ENCODE measurements at places on chromosomes 16 and 17. TPM values are rescaled to one million over a fixed set of nuclear protein-coding genes. Genes with fewer than 3 reads are reported as not detected.

GRCh38 chr16:75106351-75107274 lies 10.0 kb downstream of the LDHD start:
- H3K4me3 ChIP-seq: no peak overlapping the region
- H3K4me1 ChIP-seq: peaks cover 29% of the 10 kb centered on the region
- H3K27me3 ChIP-seq: no peaks in the 10 kb centered on the region
- peaks cover 7% of the 10 kb centered on the region for H3K36me3 ChIP-seq

GRCh38 chr17:1110862-1111598 lies 68.8 kb downstream of the ABR start:
- peak; percentile 94 for DNase-seq
- H3K27me3 ChIP-seq: no peaks in the 10 kb centered on the region
- H3K27ac ChIP-seq: peak overlapping the region; percentile 91
- peaks cover 44% of the 10 kb centered on the region for H3K4me1 ChIP-seq

RHBDF1 gene
- 30.0 TPM for total RNA-seq

DNA sequence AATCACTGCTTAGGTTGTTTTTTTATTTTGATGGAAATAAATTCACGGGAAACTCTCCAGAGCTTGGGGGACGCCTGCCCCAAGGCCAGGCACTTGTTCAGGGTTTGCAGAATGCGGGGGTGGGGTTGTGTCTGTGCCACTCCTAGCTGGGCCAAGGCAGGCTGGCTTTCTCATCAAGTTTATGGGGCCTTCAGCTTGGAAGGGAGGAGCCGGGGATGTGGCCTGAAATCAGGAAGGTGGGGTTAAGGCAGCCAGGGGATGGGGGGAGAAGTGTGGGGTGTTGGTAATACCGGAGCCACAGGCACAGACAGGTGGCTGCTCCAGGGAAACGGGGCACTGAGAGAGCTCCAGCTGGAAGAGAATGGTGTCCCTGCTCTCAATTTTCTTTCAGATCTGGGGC lies 1.7 kb upstream of the CHAD start:
- DNase-seq: no peak
- no peaks in the 10 kb centered on the region for H3K4me1 ChIP-seq
- H3K27me3 ChIP-seq: no peaks in the 10 kb centered on the region
- no peak overlapping the region for H3K27ac ChIP-seq

KRT23 gene
- not detected for total RNA-seq

CA5A gene
- total RNA-seq: not detected

DNA sequence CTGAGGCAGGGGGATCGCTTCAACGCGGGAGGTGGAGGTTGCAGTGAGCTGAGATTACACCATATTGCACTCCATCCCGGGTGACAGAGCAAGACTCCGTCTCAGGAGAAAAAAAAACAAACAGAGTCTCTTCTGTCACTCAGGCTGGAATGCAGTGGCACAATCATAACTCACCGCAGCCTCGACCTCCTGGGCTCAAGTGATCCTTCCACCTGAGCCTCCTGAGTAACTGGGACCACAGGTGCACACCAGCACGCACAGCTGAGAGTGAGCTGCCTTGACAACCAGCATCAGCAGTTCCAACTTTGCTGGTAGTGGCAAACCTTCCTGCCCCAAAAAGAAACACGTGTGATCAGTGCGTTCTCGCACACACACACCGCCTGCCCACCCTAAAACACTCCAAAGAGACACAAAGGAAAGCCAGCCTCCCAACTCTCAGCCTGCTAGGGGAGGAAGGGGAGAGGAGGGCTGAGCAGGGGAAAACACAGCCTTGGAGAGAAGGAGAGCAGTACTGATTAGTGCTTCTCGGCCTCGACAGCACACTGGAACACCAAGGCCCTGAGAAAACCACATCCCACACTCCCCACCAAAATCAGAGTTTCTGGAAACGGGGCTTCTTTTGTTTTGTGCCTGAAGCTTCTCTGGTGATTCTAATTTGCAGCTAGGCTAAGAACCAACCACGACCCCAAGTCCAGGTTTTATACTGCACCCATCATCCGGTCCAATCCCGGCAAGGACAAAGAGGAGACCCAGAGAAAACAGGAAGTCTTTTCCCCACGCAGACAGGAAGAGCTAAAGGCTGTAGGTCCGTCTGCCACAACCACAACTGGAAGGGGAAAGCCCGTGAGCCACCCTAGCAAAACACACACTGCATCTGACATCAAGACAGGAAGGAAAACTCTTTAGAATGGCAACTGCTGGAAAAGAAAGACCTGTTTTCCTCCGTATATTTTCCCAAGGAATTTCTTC lies 28.8 kb downstream of the ZCCHC14 start:
- peaks cover 22% of the 10 kb centered on the region for H3K4me1 ChIP-seq
- DNase-seq: no peak
- H3K27me3 ChIP-seq: no peaks in the 10 kb centered on the region
- peak overlapping the region; percentile 70 for H3K4me3 ChIP-seq
- H3K36me3 ChIP-seq: peaks cover 26% of the 10 kb centered on the region

DNA sequence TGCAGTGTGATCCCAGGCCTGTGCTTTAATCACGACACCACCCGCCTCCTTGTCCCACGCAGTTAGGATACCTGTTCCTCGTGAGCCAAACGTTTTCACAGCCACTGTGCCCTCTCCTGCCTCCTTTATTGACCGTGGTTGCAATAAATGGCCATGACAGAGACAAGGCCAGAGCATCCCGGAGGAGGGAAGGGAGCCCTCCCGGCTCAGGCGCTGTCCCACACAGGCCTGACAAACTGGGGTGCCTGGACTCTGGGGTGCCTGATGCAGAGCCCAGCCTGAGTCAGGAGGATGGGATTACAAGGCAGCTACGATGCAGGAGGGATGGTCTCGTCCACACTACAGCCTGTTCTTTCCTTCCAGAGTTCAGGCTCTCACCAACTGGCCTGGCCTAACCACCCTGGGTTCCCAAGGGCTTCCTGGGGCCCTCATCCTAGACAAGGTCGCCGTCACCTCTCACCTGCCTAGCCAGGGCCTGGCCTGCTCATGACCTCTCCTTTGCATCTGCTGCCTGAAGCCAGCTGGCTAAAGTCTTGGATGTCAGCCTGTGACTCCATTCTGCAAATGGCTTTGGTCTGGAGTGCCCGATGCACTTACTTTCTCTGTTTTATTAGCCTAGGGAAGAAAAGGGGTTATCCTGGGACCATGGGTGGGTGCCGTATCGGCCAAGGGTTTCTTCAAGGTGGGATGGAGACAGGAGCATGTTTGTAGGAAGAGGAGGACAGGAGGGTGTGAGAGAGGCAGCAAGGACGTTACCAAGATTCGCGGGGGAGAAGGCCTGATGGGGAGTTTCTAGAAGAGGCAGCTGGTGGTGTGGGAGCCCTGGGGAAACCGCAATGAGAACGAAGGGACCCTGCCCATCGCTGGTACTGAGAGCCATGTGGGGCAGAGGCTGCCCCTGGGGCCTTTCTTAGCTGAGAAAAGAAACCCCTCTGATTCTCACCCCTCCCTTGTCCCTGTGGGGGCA lies 234.3 kb upstream of the TNRC6C start:
- no peak overlapping the region for H3K27ac ChIP-seq
- H3K4me3 ChIP-seq: no peak overlapping the region
- no peak for DNase-seq
- peaks cover 56% of the 10 kb centered on the region for H3K27me3 ChIP-seq

DNA sequence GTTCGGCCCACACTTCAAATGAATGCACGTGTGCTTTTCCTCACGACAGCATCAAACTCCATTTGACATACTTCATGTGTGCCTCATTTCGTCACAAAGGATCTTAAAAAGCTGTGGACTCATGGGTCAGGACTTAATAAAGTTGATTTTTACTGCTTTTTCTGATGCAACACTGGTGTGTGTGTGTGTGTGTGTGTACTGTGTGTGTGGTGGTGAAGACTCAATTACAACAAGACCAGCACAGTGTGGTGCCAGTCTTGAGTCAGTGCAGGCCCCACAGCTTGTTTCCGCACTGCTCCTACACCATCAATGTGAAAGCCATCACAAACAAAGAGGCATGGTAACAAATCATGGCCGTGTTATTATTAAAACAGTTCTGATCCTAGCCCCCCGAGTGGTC lies 17.7 kb downstream of the CDIP1 start:
- no peak overlapping the region for H3K4me3 ChIP-seq
- H3K4me1 ChIP-seq: no peaks in the 10 kb centered on the region

DNA sequence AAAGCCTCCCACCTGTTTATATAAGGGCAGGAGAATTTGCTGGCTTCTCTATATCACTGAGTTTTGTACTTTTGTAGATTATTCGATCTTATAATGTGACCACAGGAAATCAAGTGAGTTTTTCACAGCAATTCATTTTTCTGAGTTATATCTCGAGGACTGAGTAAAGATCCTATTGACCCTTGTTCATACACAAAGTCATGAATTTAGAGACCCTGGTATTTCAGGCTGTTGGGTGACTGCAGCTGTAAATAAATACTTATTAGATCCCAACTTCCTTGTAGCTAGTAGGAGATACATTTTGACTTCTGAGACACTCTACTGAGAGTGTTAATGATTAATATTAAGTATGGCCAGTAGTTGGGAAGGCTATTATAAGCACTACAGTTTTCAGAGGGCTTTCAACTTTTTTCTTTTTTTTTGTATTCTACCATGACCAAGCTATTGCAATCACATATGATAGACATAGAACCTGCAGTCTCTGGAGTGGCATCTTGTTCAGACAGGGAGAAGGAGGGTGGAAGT lies 3.2 kb upstream of the KRT20 start:
- H3K27ac ChIP-seq: no peak overlapping the region
- peaks cover 23% of the 10 kb centered on the region for H3K27me3 ChIP-seq
- no peaks in the 10 kb centered on the region for H3K4me1 ChIP-seq
- H3K36me3 ChIP-seq: no peaks in the 10 kb centered on the region
- no peak overlapping the region for H3K4me3 ChIP-seq

- H3K4me1 ChIP-seq: peaks cover 28% of the 10 kb centered on the region
- no peaks in the 10 kb centered on the region for H3K27me3 ChIP-seq
- no peak overlapping the region for H3K4me3 ChIP-seq
- H3K36me3 ChIP-seq: no peaks in the 10 kb centered on the region
Measured at GRCh38 chr16:68490829-68491575, 42.7 kb upstream of the SMPD3 start.

CCL16 gene
- not detected for total RNA-seq

BLTP2 gene
- 119 TPM for total RNA-seq

DNA sequence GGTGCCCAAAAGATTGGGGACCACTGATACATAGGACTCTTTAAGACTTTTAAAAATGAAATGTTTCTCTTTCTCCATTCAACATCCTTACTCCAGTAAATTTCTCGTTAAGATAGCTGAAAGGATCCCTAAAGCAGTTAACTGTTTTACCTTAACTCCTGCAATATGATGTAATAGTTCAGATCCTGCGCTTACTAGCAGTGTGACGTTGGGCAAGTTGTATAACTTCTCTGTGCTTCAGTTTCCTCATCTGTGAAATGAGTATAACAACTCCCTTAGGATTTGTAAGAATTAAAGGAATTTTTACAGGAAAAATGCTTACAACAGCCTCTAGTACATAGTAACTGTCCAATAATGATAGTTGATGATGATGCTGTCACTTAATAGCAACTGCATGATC lies 158.9 kb downstream of the TANC2 start:
- H3K4me3 ChIP-seq: no peak overlapping the region
- no peaks in the 10 kb centered on the region for H3K27me3 ChIP-seq
- no peaks in the 10 kb centered on the region for H3K4me1 ChIP-seq
- no peaks in the 10 kb centered on the region for H3K36me3 ChIP-seq
- no peak overlapping the region for H3K27ac ChIP-seq

GRCh38 chr17:27072885-27073284 lies 221.0 kb upstream of the WSB1 start:
- no peak for DNase-seq
- H3K27me3 ChIP-seq: no peaks in the 10 kb centered on the region
- H3K27ac ChIP-seq: no peak overlapping the region

- H3K27ac ChIP-seq: no peak overlapping the region
- H3K4me1 ChIP-seq: no peaks in the 10 kb centered on the region
- H3K4me3 ChIP-seq: no peak overlapping the region
- no peaks in the 10 kb centered on the region for H3K27me3 ChIP-seq
- no peak for DNase-seq
Measured at GRCh38 chr16:88348377-88349152, 34.2 kb upstream of the ZNF469 start.

- peaks cover 28% of the 10 kb centered on the region for H3K4me1 ChIP-seq
- no peak for DNase-seq
- no peak overlapping the region for H3K4me3 ChIP-seq
- peak overlapping the region; percentile 91 for H3K27ac ChIP-seq
- no peaks in the 10 kb centered on the region for H3K27me3 ChIP-seq
Measured at GRCh38 chr17:37299257-37299980, 76.4 kb upstream of the C17orf78 start.

RDM1 gene
- 0.44 TPM for total RNA-seq

CLEC19A gene
- not detected for total RNA-seq

GRCh38 chr17:68176718-68177117 lies 71.1 kb upstream of the AMZ2 start:
- H3K4me1 ChIP-seq: no peaks in the 10 kb centered on the region
- no peaks in the 10 kb centered on the region for H3K36me3 ChIP-seq
- H3K27ac ChIP-seq: no peak overlapping the region
- DNase-seq: no peak

MFAP4 gene
- not detected for total RNA-seq

DNA sequence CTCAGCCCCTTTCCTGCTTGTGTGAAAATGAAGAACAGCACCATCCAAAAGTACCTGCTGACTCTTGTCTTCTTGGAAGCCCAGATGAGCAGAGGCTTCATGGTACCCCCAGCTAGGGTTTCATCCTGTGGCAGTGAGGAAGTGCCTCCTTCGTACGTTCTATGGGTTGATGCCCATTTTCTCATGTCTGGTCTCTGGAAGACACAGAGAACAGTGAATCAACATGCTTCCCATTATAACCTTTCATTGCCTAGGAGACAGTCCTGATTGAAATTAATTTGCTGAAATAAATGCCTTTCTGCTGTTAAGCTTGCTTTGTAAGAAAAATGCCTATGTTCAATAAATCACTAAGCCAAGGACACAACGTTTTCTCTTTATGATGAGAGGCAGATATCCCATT lies 36.5 kb downstream of the RCVRN start:
- H3K27ac ChIP-seq: no peak overlapping the region
- H3K4me3 ChIP-seq: no peak overlapping the region
- H3K27me3 ChIP-seq: no peaks in the 10 kb centered on the region
- no peak for DNase-seq
- no peaks in the 10 kb centered on the region for H3K36me3 ChIP-seq
- no peaks in the 10 kb centered on the region for H3K4me1 ChIP-seq

DNA sequence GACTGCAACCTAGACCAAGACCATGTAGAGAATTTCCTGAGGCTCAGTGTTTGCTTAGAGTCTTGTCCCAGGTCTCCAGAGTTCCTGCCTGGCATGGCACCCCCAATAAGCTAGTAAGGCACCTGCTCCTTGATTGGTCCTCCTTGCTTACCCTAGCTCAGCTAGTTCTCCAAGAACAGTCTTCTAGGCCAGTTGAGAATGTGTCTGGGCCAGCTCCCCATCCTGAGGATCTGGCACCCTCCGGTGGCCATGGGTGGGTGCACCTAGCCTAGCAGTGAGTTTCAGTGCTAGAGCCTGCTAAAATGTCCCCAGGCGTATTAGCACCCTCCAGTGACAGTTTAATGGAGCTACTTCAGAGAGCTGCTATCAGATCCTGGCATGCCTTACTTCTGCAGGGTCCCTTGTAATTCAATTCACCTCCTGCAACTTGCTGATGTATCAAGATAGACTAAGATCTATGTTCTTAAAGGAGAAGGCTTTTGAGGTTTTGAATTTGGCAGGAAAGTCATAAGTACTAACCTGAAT lies 44.4 kb upstream of the MED13 start:
- no peaks in the 10 kb centered on the region for H3K27me3 ChIP-seq
- H3K36me3 ChIP-seq: no peaks in the 10 kb centered on the region
- H3K4me3 ChIP-seq: no peak overlapping the region
- no peak overlapping the region for H3K27ac ChIP-seq

GRCh38 chr16:87648236-87648635 lies 45.9 kb downstream of the JPH3 start:
- H3K27me3 ChIP-seq: peaks cover 62% of the 10 kb centered on the region
- no peak overlapping the region for H3K4me3 ChIP-seq
- DNase-seq: no peak
- H3K27ac ChIP-seq: no peak overlapping the region
- no peaks in the 10 kb centered on the region for H3K36me3 ChIP-seq
- no peaks in the 10 kb centered on the region for H3K4me1 ChIP-seq

Measured in MCF 10A (cell line).